NCI-H1105 (cell line): ENCODE measurements at places on chromosomes 3 and 15.

GRCh38 chr3:106825962-106826605 is 551.2 kb upstream of the CCDC54 start:
- no peak for DNase-seq

DNA sequence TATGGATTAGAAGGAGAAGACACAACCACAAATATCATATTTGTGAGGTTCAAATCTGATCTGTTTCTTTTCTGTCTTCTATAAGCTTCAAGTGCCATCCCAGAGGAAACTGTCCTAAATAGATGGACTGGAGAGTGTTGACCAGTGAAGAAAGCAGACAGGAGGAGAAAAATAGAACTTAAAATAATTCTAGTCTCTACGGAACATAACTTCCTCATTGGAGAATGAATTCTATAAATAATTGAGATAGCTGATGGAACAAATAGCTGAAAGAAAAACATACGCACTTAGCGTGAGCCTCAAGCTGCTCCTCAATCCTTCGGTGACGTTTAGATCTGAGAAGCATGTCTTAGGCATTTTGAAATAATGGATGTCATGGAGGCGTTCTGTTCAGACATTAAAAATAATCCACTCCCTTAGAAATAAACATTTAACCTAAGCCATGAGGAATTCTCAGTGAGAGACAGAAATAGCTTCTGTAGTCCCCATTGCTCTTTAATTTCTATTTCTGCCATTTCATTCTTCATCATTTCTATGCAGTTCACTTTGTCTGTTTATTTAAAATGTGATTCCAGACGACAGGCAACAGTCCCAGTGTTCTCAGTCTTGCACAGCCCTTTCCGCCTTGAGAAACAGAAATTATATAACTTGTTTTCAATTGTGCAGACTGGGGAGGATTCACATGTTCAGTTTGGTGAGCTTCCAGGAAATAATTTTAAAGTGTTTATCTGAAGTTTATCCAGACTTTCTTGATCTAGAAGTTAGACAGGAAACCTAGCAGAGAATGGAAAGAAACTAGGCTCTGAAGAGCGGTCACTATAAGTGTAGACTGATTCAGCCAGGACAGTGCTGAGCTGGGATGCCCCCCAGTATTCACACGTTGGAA is 97.3 kb downstream of the NR1D2 start:
- no peak for DNase-seq

GRCh38 chr15:41928100-41928499 is 34.2 kb upstream of the SPTBN5 start:
- no peak for DNase-seq

GRCh38 chr3:97111244-97111643 is 296.9 kb downstream of the EPHA6 start:
- no peak for DNase-seq

- DNase-seq = no peak
Observed at GRCh38 chr3:48852151-48852550, 4.5 kb upstream of the PRKAR2A start.

GRCh38 chr3:131026321-131027151 is at the start of the genes ASTE1 and NEK11:
Gene ASTE1 (minus strand): TSS chr3:131026825. CDS start chr3:131025306, 1,519 bp downstream.
Gene NEK11 (plus strand): TSS chr3:131026877. CDS start chr3:131029709, 2,832 bp downstream.
- peak; percentile 96 for DNase-seq

DNA sequence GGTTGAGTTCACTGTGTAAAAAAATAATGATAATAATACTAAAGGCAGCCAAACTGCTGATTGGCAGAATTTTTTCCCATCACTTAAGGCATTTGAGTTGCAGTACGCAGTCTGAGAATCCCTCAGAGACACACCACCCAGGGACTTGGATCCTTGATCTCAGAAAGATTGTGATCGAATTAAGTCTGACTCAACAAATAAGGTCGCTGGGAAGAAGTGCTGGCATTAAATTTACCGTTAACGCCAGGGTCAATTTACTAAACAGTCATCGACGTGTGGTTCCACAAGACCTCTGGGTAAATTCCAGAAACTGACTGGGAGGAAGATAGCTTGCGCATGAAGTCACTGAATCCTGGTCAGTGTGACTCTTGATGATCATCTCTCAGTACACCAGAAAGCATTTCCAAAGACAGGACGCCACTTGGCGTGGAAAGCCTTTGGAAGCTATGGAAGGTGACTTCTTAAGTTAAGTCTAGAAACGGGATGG is 48.3 kb upstream of the CGNL1 start:
- no peak for DNase-seq

DNA sequence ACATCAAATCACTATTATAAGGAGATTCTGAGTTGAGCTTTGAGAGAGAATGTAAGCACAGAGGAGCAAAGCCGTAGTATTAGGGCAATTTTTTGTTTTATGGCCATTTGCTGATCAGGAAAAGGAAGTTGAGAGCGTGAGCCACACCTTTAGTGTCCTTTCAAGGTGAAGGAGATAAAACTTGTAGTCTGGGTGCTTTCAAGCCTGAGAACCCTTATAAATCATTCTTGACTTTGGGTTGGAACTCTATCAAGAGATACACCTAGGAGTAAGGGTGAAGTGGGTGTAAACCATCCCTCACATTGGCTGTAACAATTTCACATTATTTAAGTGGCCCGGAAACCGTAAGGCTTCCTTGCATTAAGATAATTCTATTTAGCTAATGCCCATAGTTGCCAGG is 122.2 kb downstream of the ATG7 start:
- DNase-seq = no peak

- DNase-seq = no peak
Observed at GRCh38 chr3:99474776-99475175, 163.6 kb upstream of the COL8A1 start.

DNA sequence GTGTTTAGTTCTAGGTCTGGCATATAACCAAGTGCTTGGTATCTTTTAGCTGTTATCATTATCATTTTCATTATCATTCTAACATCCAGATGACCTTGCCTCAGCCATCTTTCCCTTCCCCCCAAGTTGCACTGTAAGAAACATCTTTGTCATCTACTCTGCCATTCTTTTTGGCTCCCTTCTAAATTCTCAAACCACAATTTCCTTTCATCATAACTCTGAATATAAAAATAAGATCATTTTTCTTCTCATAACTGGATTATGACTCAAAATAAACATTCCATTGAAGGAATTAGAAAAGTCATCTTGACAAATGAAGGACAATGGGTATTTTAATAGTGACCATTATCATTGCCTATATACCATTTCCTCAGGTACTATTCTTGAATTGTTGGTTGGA is 786.2 kb downstream of the AGBL1 start:
- no peak for DNase-seq

DNA sequence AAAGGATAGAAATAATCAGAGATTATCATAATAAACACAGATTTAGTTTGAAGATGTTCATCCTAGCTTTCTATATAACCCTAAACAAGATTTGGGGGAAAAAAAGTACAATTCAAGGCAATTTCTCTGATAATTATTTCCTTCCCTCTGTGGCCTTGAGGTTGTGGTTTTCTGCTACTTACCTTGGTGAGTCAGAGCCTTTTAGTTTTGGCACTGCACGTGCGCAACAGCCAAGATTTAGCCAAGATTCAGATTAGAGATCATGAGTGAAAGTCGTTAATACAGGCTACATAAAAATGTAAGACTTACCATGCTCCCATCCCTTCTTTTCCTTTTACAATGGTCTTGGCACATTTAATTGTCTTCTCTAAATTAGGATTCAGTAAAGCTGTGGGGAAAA is 6.7 kb downstream of the LYZL4 start:
- DNase-seq = no peak

DNA sequence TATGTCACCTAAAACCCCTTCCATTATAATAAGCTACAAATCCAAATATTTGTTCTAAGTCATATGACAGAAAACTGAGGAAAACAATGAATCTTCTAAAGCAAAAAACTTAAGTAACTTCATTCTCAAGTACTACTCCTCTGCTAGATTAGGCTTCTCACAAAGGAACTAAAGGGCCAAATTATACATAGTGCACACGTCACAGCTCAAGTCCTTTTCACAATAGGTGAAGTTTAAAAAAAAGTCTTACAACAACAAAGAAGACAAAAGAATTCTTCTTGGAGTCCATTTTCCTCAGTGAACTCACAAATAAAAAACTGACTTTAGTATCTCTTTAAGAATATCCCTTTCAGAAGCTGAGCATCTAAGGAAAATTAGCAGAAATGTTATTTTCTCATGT is 479.9 kb downstream of the MAGI1 start:
- DNase-seq = no peak

- DNase-seq = no peak
Observed at GRCh38 chr3:80244390-80244789, 476.6 kb upstream of the ROBO1 start.

GRCh38 chr3:126494204-126494969 is 18.7 kb upstream of the ZXDC start:
- no peak for DNase-seq
